ENCODE measurements at places on chromosomes 1 and 21. TPM values are rescaled to one million over a fixed set of nuclear protein-coding genes. Genes with fewer than 3 reads are reported as not detected.

- DNase-seq, result no peak
Measured at GRCh38 chr1:18929686-18930085, 26.8 kb downstream of the IFFO2 start.

- no peak for DNase-seq
Measured at GRCh38 chr1:202237052-202237451, 43.5 kb downstream of the LGR6 start.

- no peak for DNase-seq
Measured at GRCh38 chr1:8438489-8438888, 120.6 kb downstream of the SLC45A1 start.

DNA sequence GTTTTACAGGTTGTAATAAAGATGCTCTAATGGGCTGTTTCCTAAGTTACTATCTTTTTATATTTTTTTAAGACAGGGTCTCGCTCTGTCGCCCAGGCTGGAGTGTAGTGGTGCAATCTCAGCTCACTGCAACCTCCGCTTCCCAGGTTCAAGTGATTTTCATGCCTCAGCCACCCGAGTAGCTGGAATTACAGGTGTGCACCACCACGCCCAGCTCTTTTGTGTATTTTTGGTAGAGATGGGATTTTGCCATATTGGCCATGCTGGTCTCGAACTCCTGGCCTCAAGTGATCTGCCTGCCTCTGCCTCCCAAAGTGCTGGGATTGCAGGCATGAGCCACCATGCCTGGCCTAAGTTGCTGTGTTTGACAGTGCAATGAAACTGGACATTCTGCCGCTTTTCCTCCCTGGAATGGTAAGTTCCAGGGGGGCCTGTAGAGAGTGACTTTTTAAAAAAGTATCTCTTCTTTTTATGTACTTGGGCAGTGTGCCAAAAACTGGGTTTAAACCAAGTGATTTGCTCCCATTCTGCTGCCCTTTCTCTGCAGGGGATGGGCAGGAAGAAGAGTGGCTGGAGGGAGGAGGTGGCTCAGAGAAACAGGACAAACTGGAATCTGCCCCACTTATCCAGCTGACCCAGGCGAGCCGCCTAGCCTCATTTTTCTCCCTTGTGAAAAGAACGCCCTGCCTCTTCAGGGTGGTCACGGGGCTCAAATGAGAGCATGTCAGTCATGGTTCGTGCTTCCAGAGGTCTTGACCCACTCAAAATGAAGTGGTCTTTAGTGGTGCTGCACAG is 2.3 kb downstream of the SLC37A1 start:
- DNase-seq, result no peak

DNA sequence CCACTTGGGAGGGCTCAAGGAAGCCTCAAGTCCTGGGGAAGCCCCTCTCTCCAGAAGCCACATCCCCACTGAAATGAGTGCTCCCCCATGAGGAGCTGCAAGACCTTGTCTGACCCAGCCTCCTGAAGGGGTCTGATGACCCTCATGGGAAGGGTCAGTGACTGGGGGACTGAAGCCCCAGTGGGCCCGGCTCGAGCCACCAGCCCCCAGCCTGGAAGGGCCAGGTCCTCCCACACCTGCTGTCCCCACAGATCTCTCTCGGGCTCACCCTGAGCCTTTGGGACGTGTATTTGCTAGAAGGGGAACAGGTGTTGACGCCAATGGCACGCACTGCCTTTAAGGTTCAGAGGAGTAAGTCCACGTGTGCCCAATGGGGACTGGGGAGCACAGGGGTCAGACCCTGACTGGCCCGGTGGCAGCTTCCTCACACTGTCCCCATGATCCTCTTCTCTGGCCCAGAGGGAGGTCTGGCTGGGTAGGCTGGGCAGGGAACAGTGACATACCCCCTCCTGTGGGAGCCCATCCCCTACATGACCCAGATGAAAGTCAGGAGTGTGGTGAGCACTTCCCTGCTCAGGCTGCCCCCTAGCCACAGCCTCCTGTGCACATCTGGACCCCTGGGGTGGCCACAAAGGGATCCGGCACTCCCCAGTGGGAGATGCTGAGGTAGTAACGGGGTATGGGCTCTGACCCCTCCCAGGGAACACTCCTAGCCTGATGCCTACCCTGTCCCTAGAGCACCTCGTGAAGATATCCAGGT is 12.4 kb upstream of the SRARP start:
- DNase-seq, result no peak

GRCh38 chr1:107653765-107654164 is 311.2 kb downstream of the VAV3 start:
- DNase-seq, result no peak

DNA sequence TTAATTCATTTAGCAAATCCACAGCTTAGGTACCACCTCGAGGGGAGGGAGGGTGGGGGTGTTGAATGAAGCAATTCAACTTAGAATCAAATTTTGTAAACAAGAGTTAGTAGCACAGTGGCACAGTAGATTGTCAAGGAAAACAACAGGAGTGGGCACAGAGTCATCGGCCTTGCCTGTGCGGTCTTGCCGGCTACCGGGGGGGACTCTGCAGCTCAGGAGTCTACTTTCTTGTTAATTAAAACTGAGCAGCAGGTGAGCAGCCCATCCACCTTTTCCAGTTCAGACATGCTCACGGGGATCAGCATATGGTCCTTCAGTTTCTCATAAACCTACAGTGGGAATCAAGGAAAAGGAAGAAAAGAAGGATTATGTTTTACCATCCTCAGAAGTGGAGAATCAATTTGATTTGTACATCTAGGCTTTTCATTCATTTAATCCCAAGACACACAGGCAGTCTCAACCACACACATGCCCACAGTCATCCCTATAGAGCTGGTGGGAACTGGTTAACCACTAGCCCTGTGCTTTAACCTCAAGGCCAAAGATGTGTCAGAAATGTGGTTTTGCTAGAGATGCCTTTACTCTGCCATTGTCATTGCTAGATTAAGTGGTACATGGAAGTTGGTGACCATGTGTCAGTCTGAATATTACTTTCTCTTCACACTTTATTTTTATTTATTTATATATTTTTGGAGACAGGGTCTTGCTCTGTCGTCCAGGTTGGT is 45.0 kb upstream of the BCL10 start:
- DNase-seq, result peak; percentile 64

GRCh38 chr1:243792891-243793290 is 57.2 kb downstream of the AKT3 start:
- no peak for DNase-seq

GRCh38 chr1:218459450-218459849 is 114.3 kb downstream of the TGFB2 start:
- DNase-seq, result no peak

DNA sequence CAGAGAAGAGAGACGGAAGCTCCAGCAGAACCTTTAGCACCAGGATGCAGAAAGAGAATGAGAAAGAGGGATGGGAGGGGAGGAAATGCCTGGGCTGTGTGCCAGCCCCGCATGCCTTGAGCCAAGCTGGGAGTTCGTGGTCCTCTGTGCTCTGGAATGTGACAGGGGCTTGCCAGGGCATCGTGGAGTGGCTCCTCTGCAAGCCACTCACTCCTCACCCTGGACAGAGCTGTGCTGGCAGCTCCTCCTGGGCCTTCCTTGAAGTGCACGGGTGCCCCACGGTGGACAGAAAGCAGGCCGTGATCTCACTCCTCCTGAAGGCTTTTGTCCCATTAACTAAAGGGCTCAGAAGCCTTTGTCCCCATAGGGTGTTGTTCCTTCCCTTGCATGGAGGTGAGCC is 34.8 kb upstream of the PRELP start:
- no peak for DNase-seq

- no peak for DNase-seq
Measured at GRCh38 chr21:37827913-37828312, 88.3 kb downstream of the KCNJ6 start.

GRCh38 chr1:201781437-201781836 is 47.5 kb upstream of the IPO9 start:
- DNase-seq, result no peak

GRCh38 chr1:156515956-156516355 is 15.4 kb upstream of the MEF2D start:
- DNase-seq, result no peak

DNA sequence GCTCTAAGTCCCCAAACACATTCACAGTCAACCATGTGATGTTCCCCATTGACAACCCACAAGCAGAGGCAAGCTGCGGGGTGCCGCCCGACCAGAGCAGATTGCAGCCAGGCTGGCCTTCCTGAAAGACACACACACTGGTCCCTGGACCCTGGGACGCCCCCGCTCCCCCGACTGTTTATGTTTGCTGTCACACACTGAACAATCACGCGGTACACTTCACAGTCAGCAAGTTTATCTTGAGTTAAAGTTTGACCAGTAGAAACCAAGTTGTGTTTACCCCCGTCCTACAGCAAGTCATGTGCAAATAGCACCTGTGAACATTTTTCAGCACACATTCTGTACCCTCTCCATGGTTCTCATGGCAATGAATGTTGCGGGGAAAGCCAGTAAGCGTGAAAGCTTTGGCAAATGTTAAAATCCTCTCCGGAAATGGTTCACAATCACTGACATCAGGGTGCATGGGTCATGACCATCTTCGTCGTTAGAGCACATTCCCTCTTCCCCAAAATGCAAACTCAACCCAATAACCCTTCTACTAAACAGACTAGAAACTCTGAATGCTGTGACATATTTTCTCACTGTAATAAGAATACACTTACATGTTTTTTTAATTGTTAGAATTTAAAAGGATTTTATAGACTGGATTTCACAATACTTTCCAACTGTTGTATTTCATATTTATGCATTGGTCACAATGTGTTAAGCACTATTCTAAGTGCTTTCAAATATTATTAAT is 33.3 kb upstream of the IRF2BP2 start:
- no peak for DNase-seq

GRCh38 chr1:104804147-104804546 is 1054.4 kb downstream of the AMY1C start:
- no peak for DNase-seq

DNA sequence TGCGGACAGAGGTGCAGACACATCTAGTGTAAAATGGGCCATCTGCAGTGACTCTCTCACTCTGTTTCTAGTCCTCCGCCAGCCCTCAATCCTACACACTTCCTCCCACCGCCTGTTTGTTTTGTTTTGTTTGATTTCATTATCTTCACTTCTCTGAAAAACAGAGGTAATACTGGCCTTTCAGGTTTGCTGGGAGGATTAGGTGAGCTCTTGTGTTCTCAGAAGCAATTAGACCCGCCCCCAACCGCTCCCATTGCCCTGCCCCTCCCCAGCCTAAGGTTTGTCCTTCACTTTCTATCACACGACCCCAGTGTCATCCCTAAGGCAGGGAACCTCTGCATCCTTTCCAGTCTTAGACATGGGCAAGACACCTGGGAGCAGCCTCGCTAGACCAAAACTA is 43.2 kb upstream of the TACSTD2 start:
- no peak for DNase-seq

DNA sequence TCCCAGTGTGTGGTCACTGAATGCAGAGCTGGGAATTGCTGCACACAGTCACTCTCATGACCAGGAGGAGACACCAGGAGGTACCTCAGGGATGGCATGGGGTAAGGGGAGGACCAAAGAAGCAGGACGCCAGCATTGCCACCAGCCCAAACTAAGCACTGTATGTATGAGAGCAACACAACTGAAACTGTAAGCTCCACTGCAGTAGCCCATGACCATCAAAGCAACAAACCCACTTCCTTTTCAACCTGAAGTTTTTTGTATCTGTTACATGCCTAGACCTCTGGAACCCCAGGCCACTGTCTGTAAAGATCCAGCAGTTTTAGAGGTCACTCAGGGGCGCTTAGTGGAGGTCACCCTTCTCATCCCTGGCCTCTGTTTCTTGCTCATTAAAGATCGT is 164.3 kb downstream of the SETD4 start:
- no peak for DNase-seq

DNA sequence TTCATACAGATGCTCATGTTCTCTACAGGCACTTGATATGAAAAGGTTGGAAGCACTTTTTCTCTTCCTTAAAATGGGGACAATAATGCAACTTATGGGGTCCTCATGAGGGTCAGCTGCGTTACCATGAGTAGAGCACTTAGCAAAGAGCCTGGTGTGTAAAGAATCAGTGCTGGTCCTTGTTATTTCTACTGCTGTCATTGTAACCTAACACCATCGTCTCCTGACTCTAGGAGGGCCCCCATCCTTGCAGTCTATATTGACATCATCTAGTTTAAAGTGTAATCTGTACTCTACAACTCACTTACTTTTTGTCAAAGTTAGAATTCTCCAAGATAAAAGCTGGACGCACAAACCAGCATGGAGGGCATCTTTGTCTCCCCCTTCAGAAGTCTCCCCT is 2.4 kb downstream of the CAPN9 start:
- no peak for DNase-seq

GRCh38 chr1:165763442-165763841 is 5.2 kb downstream of the TMCO1 start:
- no peak for DNase-seq

GRCh38 chr1:1432951-1433803 is 2.3 kb upstream of the VWA1 start:
- no peak for DNase-seq

Gene CELA3A
- not detected for total RNA-seq

Gene TBX15
- total RNA-seq, result not detected

Gene SLC30A7
- total RNA-seq, result 29.4 TPM

Gene FCN3
- not detected for total RNA-seq

Gene TIMM17A
- total RNA-seq, result 66.4 TPM
